ENCODE measurements at places on chromosomes 4 and X. TPM values are rescaled to one million over a fixed set of nuclear protein-coding genes. Genes with fewer than 3 reads are reported as not detected.

Gene TMSB4X
- 7,983 TPM for total RNA-seq

Gene PLA2G12A
- 10.4 TPM for total RNA-seq

- no peaks in the 10 kb centered on the region for H3K27me3 ChIP-seq
- H3K4me1 ChIP-seq = no peaks in the 10 kb centered on the region
- DNase-seq = no peak
- H3K36me3 ChIP-seq = no peaks in the 10 kb centered on the region
- H3K27ac ChIP-seq = no peak overlapping the region
- H3K4me3 ChIP-seq = no peak overlapping the region
Measured at GRCh38 chr4:60128888-60129287, 1071.2 kb upstream of the ADGRL3 start.

DNA sequence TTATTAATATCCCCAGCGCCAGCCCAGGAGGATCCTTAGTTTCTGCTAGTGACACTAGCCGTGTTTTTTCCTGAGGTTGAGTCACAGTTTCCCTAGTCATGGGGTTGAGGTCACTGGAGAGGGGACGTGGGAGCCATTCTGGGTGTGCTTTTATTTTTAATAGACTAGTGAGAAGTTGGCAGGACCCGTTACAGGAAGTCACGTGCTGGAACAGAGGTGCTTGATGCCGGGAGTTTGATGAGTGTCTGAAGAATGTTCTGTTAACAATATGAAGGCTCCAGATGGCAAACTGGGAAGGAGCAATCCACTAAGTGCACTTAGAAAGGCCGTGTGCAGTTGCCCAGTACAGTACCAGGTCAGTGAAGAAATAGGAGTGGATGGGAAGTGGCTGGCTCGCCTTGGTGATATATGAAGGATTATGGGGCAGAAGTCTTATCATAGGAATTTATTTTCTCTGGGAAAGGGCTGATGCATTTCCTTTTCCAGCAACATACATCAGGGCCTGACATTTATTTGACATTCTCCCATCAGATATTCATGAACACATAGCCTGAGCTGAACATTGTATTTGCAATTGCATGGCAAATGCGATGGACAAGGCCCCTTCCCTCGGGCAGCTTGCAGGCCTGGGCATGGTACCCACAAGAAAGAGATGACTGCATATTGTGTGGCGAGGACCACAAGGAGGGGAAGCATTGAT is 291.8 kb downstream of the FBXW7 start:
- peaks cover 1% of the 10 kb centered on the region for H3K27me3 ChIP-seq
- no peak overlapping the region for H3K4me3 ChIP-seq
- no peak for DNase-seq
- H3K36me3 ChIP-seq = peaks cover 1% of the 10 kb centered on the region
- H3K27ac ChIP-seq = no peak overlapping the region

DNA sequence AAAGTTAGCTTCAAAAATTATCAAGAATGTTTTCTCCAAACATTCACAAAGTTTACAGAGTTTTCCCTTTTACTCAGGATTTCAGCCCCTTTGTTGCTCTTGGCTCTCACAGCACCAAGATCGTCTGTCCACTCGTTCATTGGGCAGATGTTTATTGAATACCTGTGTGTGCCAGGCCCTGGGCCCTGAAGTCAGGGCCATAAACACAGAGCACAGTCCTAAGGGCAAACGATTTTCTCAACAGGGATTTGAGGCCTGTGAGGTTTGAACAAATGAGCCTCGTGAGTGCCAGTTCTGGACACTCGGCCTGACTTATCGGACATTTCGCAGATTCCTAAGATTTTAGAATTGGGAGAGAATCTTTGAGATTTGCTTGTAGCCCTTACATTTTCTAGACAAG is 142.1 kb downstream of the TBL1X start:
- H3K4me3 ChIP-seq = no peak overlapping the region
- no peaks in the 10 kb centered on the region for H3K4me1 ChIP-seq
- DNase-seq = no peak

- no peak overlapping the region for H3K4me3 ChIP-seq
- DNase-seq = no peak
- H3K27ac ChIP-seq = no peak overlapping the region
- H3K36me3 ChIP-seq = no peaks in the 10 kb centered on the region
- H3K27me3 ChIP-seq = no peaks in the 10 kb centered on the region
Measured at GRCh38 chrX:39017716-39018115, 216.5 kb downstream of the MID1IP1 start.
